Thymus (tissue), 14 donors: ENCODE measurements at places on chromosomes 11 and 22.

- DNase-seq, result no peak
Measured at GRCh38 chr11:2314525-2315394, 12.9 kb downstream of the TSPAN32 start.

GRCh38 chr11:75534259-75535069 is 8.7 kb upstream of the GDPD5 start:
- no peak for DNase-seq

- no peak for DNase-seq
Measured at GRCh38 chr11:73353422-73353821, 22.8 kb upstream of the RELT start.

- DNase-seq, result no peak
Measured at GRCh38 chr11:82936261-82936660, 34.7 kb downstream of the DDIAS start.
